A549 treated with dexamethasone at 1 μM for 4 hours (cell line): ENCODE measurements at places on chromosomes 6 and 20. TPM values are rescaled to one million over a fixed set of nuclear protein-coding genes. Genes with fewer than 3 reads are reported as not detected.

RNF144B gene
- total RNA-seq, result 0.15 to 0.51 TPM (median 0.29 TPM) in 5 replicates

CALHM4 gene
- not detected in 5 replicates for total RNA-seq

TMEM217 gene
- total RNA-seq, result 0.35 to 1.1 TPM (median 0.60 TPM) in 5 replicates

SAPCD1 gene
- 2.1 to 3.7 TPM (median 3.5 TPM) in 5 replicates for total RNA-seq

HAO1 gene
- not detected in 5 replicates for total RNA-seq

HLA-F gene
- total RNA-seq, result 3.3 to 4.0 TPM (median 3.8 TPM) in 5 replicates

CEP162 gene
- 1.4 to 2.4 TPM (median 1.7 TPM) in 5 replicates for total RNA-seq

DNMT3B gene
- total RNA-seq, result 2.9 to 4.5 TPM (median 3.7 TPM) in 5 replicates

GJA10 gene
- total RNA-seq, result not detected in 5 replicates

PPT2 gene
- 7.1 to 9.4 TPM (median 9.0 TPM) in 5 replicates for total RNA-seq

PRPH2 gene
- total RNA-seq, result not detected in 5 replicates

DZANK1 gene
- total RNA-seq, result 2.0 to 2.8 TPM (median 2.6 TPM) in 5 replicates

MATN4 gene
- total RNA-seq, result 0.03 to 0.14 TPM (median 0.07 TPM) in 5 replicates
